ENCODE measurements at places on chromosomes 2 and 18.

DNA sequence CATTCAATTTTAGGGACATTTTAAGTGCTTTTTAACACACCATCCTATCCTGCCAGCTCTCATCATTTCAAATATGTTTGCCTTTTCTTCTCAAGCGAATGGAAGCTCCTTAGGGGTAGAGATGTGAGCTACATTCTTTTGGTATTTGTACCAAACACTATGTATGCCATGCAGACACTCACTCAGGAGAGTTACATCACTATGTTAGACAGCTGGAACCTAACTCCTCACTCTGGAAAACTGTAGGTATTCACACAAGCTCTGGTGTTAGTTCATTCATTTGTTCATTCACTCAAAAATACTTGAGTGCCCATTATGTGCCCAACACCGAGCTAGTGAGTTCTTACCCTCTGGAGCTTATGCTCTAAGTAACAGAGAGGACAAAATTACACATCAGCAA lies 26.4 kb upstream of the RNU4ATAC start:
- no peak for DNase-seq

- DNase-seq, result no peak
Observed at GRCh38 chr2:170742896-170743529, 27.2 kb upstream of the ERICH2 start.

- no peak for DNase-seq
Observed at GRCh38 chr2:104704496-104705245, 149.2 kb upstream of the POU3F3 start.

GRCh38 chr18:10690366-10690765 lies 164.5 kb downstream of the NAPG start:
- DNase-seq, result no peak

DNA sequence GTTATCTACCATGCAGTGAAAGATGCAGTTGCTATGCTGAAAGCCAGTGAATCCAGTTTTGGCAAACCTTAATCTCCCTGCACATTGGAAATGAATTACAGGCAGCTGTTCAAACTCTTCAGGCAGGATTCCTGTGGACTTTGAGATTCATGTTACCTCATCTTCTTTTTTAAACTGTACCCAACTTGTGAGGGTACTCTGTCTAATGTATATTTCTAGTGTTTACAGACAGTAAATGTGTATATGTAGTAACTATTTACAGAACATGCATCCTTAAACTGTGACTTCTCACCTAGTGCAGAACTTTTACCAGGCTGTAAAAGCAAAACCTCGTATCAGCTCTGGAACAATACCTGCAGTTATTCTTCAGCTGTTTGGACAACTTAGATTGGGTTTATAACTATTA lies 50.9 kb downstream of the KDM3A start:
- no peak for DNase-seq

- DNase-seq, result no peak
Observed at GRCh38 chr2:240620149-240620731, 5.0 kb upstream of the GPR35 start.

DNA sequence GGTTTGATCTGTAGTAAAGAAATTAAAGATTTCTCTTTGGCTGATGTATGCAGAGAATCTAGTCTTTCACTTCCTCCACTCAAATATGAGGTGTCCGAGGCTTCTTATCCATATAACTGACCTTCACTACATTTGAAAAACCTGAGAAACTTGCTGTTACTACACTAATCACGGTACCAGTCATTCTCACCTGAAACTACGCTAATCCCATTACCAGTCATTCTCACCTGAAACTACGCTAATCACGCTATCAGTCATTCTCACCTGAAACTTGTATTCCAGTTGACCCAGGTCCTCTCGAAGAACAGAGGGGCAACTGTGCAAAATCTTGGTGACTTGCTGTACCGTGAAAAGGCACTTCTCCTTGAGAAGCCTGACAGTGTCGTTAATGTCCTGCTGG lies 5.1 kb downstream of the MTERF4 start:
- no peak for DNase-seq

- DNase-seq, result no peak
Observed at GRCh38 chr18:42159146-42159545, 204.1 kb downstream of the PIK3C3 start.

DNA sequence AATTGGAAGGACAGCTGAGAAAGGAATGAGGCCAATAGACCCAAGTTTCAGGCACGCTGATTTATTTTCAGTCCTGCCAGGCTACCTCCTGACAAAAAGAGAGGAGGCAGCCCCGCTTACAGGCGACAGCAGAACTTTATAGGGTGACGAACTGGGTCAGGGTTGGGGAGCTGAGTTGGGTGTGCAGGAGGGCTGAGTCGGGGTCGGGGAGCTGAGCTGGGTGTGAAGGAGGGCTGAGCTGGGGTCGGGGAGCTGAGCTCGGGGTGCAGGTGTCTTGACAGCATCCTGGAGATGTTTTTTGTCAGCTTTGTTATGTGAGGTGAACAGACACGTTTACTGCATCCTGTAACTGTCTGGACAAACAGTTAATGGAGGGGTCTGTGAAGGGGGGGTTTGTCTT lies 342.2 kb downstream of the ADCYAP1 start:
- no peak for DNase-seq

- DNase-seq, result no peak
Observed at GRCh38 chr2:148548716-148549400, 95.7 kb upstream of the EPC2 start.

DNA sequence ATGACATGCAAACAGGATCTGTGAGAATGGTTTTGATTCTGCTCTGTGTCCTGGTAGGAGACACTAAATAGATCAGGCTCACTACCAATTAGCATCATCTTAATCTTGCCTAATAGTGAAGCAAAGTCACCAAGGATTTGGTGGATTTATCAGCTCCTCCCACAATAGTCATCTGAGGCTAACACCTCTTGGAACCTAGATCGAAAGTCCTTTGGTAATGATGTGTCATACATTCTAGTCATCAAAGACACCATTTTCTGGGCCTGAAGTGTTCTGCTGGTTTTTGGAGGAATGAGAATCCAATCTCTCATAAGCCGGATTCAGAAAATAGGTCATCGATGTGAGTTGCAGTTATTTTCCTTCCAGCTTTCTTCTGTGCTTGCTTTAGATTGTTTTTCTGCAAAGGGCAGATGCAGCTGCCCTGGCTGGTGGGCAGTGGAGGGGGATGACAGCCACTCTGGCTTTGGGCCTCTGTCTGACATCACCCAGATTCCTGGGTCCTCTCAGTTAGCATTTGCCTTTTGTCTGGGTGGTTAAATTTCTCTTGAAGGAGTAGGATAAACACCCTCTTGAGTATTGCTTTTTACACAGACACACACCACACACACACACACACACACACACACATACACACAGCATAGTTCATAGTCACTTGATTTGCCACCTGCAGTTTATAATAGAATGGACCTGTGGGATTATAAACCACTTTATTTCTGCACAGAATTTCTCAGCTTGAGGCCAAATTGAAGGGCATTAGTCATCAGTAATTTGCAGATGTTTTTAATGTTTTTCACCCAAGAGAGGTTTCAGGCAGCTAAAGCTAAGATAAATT lies at the start of gene MYO3B:
Gene MYO3B (plus strand): TSS at position 198 of the 832 bp plus-strand sequence. CDS start 141 bp downstream, at position 339.
- DNase-seq, result no peak

GRCh38 chr2:236748385-236748784 lies 178.8 kb downstream of the ACKR3 start:
- no peak for DNase-seq
